ENCODE measurements at places on chromosomes 1 and 21.

DNA sequence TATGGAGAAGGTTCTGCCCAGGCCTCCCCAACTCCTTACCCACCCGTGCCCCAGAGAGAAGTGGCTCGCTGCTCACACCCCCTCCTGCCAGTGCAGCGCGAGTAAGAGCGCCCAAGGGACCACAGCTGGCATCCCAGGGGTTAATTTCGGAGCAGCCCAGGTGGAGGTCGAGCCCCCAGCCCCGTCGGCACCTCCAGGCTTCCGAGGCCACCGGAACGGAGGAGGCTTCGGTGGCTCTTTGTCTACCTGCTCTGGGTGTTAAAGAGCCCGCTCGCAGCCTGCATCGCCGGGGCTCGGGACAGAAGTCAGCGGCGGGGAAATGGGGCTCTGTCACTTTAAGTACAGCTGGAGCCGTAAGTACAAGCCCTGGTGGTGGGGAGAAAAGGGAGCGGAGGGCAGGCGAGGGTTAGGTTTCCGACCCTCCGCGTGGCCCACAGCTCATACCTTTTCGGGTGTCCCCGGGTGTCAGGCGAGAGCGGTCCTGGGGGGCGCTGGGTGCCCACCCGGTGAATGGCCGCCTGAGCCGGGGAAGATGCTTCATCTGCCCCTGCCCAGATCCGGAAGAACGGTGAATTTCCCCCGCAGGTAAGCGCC is 89.4 kb upstream of the IPO9 start:
- peak; percentile 50 for DNase-seq

DNA sequence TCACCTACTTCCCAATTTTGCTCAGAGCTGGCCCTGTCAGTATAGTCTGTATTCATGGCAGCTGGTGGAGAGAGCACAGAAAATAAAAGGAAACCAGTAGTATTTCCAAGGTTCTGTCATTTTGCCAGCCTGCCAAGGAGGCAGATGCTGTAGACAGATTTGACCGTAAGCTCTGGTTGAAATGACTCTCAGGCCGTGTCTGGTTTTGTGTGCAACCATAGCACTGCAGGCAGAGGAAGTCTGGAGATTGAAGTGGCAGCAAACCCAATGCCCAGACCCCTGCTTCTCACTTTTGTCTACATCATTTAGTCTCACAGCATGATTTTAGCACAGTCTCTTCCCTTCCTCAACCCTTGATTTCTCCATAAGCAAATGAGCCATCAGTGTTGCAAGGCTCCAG is 291.7 kb downstream of the PAPPA2 start:
- no peak for DNase-seq

- no peak for DNase-seq
Observed at GRCh38 chr1:160018900-160019299, 12.9 kb downstream of the PIGM start.

DNA sequence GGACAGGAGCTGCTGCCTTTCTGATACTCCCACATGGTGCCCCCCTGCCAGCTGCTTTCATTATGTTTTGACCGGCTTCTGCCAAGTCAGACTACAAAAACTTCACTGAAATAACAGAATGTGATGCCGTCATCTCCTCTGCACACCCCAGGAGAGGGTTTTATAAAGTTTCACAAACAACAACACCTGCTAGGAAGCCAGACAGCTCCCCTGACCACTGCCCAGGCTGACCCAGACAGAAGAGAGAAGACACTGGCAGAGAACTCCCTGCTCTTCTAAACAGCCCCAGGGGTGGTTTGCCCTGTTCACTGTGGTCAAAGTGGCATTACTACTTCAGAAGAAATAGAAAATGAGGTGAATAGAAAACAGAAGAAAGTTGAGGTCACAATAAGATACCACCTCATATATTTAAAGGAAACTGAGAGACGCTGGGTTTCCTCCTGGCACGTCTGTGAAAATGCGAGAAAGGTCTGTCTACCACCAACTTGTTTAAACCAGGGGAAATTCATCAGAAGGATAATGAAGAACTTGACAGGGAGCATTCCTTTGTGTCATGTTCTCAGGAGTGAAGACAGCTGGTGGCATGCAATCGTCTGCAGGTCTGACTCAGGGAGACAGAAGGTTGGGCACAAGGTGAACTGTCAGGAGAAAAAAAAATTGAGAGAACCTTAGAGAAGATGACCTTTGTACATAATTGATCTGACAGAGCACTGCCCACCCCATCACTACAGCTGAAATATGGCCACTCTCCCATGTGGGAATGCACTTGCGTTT is 119.0 kb upstream of the NFIA start:
- DNase-seq: no peak

GRCh38 chr1:206568256-206568655 is 44.0 kb downstream of the EIF2D start:
- peak; percentile 44 for DNase-seq

DNA sequence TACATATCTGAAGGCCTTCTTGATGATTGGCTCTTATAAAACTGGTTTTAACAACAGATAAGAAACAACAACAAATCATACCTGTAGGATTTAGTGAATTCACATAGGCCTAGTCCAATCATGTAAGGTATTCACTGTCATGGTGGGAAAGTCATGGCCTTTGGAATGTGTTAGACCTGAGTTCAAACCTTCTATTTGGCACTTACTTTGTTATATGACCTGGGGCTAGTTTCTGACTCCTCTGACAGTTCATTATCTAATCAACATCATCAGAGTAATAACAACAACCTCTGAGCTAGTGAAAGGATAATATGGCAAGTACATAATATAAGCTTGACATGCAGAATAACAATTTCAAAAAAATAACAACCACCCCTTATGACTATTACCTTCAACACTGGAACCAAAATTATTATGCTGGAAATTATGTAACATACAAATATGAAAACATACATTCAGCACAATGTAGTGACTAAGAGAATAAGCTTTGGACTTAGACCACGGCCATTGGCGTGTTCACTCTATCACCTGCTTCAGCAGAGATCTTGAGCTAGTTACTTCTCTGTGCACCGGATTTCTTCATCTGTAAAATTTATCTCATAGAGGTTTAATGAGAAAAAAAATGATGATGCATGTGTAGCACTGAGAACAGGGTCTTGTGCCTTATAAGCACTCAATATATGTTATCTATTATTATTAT is 597.6 kb downstream of the LMO4 start:
- DNase-seq: no peak

DNA sequence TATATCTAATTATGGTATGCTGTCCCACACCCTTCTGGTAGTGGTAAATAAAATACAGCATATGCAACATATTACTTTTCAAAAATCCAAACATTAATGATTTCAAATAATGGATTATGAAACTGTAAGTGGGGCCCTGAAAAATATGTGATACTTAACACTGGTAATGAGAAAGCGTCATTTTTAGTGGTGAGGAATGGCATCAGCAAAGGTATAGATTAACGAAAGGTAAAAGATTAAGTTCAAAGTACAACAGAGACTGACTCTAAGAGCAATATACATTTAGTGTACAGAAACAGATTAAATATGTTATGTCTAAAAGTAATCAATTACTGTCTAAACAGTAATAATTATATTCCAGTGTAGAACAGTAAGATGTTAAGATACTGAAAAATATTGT is 194.1 kb downstream of the COL24A1 start:
- no peak for DNase-seq

GRCh38 chr1:88168126-88168525 is 515.9 kb upstream of the PKN2 start:
- DNase-seq: no peak

- no peak for DNase-seq
Observed at GRCh38 chr1:214833178-214833756, 230.3 kb downstream of the CENPF start.

DNA sequence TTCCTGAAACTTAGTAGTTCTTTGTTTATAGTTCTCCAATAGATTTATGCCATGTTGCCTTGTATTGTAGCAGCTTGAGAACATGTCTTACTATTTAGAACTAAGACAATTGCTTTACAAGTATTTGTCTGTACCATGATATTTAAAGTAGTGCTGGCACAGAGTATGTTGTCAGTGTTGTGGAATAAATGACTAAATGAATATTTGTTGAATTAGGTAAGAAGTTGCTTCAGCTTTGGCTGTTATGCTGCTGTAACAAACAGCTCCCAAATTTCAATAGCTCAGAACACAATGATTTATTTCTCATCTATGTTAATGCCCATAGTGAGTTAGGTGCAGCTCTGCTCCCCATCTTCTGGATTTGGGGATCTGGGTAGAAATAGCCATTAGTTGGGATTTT is 90.2 kb upstream of the VCAM1 start:
- no peak for DNase-seq

DNA sequence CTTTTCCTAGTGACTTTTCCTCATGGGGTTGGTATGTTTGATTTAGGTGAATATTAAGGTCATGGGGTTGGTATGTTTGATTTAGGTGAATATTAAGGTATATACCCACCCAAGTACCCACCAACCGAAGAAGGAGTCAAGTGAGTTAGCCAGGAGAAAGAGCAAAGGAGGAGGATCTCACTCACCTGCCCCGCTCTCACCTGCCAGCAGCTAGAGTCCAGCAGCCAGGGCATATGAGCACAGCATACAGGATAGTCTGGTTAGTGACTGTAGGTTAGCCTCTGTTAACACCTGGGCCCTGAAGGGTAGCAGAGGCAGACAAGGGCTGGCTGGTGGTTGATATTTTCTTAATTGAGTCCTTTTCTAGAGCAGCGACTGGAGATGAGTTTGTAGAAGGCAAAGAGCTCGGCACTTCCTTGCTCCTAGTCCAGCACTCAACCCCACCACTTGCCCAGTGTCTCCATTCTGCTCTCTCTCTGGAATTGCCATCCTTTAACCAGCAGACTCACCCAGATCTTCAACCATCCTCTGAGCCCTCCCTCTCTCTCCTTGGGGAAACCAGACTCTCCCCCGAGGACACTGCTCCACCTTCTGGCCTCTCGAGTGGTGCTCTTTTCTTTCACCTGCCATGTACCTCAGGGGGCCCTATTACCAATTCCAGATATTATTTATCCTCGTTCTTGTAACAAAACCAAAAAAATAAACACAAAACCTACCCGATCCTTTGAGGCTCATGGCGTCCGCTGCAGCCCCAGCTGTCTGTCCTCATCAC is 16.3 kb upstream of the DESI2 start:
- DNase-seq: no peak

DNA sequence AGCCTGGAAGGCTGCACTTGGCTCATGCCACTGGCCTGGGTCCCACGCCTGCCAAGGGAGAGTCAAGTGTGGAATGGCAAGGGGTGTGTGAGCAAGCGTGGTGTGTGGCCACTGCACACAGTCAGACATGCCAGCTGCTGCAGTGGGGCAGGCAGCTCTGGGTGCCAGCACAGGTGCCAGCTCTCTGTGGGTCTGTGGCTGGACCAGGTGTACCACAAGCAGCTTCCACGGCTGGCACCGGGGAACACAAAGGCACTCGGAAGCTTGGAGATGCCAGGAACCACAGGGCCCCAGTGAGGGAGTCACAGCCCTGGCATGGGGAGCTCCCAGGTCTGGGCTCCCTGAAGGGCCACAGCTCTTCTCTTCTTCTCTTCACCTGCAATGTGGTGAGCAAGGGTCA is 34.8 kb downstream of the ACTL8 start:
- DNase-seq: no peak

DNA sequence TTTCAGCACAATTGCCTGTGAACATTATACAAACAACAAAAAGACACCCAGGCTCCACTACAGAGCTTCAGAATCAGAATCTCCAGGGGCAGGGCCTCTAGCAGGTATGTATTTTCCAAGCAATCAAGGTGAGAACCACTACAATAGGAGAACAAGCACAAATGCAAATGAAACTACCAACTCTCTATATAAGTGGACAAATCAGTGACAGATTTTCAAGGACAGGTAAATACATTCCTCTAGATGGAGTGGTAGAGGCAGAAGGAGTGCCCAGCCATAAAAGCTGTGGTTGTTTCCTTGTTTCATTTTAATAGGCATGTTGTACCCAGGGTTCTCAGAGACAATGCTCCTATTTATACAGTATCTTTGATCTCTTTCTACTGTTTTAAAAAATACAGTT is 20.1 kb upstream of the CCDC17 start:
- no peak for DNase-seq

DNA sequence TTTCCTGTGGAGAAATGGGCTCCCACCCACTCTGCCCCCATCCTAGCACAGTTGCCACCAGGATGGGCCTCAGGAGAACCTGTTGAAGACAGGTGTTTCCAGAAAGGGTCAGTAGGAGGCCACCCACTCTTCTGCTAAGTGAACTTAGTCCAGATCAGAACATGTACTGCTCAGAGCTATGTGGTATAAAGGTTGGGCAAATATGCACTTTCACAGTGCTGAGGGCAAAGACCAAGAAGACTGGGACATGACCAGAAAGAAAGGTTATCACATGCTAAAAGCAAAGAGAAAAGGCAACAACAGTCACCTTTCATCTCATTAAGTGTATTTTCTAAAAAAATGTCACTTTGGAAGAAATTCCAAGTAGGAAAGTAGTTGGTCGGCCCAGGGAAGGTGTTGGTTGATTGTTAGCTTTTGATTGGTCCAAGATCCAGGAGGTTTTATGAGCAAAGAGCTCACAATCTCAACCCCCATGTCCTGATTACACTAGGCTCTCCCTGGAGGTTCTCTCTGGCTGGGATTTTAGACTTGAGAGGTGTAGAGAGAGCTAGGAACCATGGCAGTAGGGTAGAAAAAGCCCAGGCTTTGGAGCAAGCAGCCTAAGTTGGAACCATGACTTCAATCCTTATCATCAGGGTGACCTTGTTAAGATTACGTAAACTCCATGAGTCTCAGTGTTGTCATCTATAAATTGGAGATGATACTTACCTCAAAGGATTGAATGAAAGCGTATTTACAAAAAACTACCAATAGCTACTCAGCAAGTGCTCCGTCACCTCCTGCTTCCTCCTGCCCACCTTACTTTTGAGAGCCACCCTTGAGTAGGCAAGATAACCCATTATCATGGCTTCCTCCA is 102.6 kb downstream of the GLUL start:
- no peak for DNase-seq

DNA sequence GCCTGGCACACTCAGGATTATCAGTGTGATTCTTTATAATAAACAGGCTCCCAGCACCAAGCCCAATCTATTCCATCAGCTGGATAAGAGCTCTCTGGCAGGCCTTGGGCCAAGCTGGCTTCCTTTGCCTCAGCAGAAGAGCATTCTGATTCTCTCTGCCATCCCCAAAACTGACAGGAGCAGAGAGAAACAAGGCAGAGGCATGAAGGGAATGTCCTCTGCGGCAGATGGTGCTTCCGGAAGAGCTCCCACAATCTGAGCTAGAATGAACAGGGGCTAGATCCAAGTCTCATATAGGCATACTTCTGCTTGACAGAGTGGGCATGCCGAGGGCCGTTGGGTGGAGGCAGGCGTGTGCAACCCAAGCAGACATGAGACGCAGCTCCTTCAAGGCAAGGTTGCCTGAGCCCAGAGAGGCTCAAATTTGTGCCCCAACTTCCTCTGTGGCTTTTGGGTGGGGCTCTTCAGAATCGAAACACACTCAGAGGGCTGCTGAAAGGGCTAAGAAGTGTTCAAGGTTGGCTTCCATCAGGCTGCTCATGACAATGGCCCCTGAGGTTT is 4.0 kb downstream of the CAPN2 start:
- DNase-seq: peak; percentile 29
